ENCODE measurements at places on chromosomes 11 and 22.

DNA sequence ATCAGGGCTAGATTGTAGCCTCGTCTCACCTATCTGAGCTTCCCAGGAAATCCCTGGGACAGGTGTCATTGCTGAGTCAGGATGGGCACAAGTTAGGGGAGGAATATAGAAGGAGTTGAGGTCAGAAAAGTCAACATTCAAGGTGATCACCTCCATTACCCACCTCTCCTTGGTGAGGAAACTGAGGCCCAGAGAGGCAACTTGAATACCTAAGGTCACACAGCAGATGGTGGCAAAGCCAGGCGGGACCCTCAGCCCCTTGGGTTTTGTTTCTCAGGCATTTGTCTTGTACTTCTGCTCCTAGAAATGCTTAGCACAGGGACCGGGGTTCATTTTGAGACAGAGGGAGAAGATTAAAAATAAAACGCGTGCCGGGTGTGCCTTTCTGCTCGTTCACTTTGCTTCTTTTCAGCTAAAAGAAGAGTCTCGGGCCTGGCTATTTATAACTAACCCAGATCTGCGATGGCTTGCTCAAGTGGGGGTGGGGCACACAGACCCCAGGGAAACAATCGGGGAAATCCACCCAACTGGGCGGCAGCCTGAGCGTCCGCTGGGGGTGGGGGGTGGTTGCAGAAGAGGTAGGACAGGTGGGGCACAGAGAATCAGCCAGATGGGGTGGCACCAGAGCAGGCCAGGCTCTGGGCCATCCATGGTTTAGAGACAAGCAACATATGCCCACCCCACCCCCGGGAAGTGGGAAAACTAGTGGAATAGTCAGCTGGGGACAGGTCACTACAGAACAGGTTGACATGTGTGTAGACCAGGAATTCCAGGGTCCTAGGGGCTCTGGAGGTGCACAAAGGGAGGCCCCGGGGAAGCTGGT, 3.9 kb upstream of the GNAZ start:
- DNase-seq: no peak

GRCh38 chr22:47068626-47068996, 306.2 kb downstream of the TBC1D22A start:
- DNase-seq: no peak

DNA sequence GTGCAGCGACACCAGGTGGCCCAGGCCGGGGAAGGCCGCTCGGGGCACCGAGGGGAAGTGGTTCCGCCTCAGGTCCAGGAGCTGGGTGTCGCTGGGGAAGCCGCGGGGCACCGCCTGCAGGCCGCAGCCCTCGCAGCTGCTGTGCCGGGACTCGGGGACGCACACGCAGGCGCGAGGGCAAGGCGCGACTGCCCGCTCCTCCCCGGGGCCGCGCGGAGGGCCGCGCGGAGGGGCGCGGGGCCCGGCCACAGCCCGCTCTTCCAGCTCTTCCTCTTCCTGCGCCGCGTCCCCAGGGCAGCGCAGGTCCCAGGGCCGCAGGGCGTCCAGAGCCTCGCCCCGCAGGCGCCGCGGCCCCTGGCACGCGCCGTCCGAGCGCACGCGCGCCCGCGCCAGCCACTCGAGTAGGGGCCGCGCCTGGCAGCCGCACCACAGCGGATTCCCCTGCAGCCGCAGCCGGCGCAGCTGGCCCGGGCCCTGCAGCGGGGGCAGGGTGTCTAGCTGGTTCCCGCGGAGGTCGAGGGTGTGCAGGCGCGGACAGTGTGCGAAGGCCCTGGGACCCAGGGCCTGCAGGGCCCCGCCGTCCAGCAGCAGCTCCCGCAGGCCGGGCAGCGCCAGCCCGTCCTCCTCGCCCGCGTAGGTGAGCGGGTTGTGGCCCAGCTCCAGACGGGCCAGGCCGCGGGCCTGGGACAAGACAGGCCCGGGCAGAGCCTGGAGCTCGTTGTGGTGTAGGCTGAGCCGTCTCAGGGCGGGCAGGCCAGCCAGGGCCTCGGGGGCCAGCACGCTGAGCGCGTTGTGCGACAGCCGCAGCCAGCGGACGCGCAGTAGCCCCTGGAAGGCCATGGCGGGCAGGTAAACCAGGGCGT, 2.8 kb downstream of the CHADL start:
- peak; percentile 42 for DNase-seq

DNA sequence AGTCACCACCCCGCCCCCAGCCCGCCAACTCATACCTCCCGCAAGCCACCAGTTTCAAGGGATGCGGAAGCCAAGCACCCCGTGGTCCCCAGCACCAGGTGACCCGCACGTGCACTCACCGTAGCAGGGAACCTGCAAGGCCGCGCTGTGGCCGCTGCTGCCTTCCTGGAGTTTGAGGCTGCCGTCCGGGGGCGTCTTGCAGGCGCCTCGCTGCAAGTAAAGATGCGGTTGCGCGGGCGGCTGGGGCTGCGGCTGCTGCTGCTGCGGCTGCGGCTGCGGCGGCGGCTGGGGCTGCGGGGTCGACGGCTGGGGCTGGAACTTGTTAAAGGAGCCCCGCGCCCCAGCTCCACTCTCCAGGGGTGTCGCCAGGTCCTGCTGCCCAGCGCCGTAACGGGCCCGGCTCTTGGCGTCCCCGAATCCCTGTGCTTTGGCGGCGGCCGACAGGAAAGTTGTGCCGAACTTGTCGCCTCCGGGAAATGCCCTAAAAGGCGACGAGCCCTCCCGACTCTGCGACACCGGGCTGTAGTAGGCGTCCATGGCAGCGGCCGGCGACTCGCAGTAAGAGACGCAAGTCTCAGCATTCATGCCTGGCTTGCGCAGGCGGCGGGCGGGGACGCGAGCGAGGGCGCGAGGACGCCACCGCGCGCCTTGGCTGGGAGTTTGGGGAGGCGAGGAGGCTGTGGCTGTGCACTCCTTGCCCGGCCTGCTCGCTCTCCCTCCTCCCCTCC, at the start of gene ALX4:
Gene ALX4, minus strand, starts transcription at position 662 of the 728 bp plus-strand sequence. Its CDS starts 77 bp downstream, at position 585.
- DNase-seq: peak; percentile 79

- peak; percentile 32 for DNase-seq
These were observed 311 bp downstream of the BRD1 start for GRCh38 chr22:49827271-49827852.

DNA sequence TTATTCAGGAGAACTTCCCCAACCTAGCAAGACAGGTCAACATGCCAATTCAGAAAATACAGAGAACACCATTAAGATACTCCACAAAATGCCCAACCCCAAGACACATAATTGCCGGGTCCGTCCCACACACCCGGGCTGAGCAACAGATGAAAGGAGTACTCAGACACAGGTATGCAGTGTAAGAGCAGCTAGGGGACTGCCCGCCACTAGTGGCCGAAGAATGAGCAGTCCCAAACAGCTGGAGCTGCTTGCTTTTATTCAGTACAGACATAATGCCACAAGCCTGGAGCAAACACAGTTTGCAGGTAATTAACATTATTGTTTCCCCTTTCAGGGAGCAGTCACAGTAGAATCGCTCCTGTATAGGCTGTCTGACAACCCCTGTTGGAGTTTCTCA, 364.6 kb downstream of the LUZP2 start:
- no peak for DNase-seq

GRCh38 chr22:25448435-25449051, 115.9 kb upstream of the GRK3 start:
- DNase-seq: peak; percentile 29

DNA sequence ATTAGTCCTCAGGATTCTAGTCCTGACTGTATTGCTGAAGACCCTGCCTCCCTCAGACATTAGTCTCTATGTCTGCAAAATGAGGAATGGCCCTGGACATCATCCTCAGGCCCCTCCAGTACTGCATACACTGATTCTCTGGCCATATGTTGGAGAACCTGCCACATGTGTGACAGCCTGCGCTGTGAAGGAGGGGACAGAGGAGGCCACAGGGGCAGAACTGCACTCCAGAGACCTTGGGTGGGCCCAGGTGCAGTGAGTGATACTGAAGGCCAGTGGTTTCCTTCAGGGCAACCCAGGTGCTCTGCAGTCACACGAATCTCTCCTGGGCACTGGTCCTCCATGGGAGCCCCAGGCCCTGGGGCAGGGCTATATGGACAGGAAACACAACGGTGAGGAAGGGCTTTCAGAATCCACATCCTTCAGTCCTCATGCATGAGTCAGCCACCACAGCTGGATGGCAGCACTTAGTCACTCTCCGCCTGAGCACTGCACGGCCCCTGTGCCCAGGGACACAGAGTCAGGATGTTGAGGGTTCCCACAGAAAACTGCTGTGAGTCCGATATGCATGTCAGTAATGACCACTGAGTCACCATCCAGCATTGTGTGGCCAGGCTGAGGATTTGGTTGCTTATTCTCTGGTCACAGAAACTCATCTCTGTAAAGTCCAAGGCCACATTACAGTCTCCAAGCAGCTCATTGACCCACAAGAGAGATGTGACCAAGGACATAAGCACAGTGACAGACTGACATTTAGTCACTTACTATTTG, 39.7 kb downstream of the ME3 start:
- DNase-seq: peak; percentile 97

DNA sequence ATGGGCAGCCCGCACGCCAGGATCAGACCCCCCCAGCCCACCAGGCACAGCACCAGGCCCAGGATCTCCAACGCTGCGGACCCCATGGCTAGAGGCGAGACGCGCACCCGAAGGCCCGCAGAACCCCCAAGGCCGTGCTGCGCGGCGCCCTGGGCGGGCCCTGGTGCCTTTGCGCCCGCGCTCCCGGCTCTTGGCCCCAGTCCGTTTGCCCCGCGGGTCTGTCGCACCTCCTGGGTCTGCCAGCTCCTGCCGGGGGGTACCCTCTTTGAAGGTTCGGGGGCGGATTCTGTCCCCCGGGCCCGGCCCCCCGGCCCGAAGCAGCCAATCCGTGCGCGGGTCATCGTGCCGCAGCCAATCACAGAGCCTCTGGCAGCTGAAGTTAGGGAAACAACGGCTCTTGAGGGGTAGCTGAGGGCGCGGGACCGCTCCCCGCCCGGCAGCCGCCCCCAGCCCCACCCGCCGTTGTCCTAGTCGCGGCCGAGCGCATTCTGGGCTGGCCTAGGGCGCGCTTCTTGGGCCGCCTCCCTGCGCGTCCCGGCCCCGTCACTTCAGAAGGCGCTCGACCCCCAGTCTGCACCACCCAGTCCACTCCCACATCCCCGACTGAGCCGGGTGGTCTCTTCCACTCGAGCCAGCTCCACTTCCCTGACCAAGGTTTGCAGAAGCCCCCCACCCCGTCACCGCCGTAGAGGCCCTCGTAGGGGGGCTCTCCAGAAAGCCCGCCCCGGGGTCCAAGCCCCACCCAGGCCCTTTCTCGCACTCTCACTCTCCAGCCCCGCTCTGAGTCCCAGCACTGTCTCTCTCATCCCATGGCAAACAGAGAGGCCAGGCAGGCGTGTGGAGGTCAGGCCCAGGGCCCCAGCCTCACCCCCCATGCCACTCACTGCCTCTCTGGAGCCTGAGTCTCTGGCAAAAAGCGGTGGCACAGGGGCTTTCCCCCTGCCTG, at the start of gene CLDN5:
Gene CLDN5, minus strand, starts transcription at position 241 of the 946 bp plus-strand sequence. Its CDS starts 155 bp downstream, at position 86.
- DNase-seq: no peak

- no peak for DNase-seq
These were observed 97.0 kb downstream of the RDX start for GRCh38 chr11:110199184-110199981.

- DNase-seq: no peak
These were observed 1610.9 kb upstream of the RAG2 start for GRCh38 chr11:38208951-38209350.

- peak; percentile 94 for DNase-seq
These were observed 96.5 kb downstream of the CWC15 start for GRCh38 chr11:94876645-94877442.

DNA sequence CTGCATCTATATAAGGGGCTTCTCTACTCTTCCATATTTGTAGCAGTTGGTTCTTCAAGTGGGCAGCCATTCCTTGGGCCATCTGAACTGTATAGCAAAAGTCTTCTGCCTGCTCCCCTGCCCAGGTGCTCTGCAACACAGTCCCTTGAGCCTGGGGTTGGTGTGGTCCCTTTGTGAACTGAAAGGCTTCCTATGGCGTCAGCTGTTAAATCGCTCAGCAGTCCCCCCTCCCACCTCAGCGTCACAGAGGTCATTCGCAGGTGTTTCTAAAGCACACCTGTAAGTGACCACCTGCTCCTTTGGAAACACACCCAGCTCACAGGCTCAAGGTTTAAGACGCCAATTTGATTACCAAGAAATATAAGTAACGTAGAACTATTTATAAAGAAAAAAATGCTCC, 37.0 kb downstream of the CYB5R2 start:
- no peak for DNase-seq

DNA sequence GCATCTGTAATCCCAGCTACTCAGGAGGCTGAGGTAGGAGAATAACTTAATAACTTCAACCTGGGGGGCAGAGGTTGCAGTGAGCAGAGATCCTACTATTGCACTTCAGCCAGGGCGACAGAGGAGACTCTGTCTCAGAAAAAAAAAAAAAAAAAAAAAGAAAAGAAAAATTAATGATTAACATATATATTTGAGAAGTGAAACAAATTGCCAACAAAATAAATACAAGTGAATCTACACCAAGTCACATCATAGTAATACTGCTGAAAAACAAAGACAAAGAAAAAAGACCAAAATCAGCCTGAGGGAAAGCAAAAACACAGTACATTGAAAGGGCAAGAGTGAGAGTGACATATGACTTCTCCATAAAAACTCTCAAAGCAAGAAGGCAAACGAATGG, 123.7 kb downstream of the CASP12 start:
- DNase-seq: no peak

DNA sequence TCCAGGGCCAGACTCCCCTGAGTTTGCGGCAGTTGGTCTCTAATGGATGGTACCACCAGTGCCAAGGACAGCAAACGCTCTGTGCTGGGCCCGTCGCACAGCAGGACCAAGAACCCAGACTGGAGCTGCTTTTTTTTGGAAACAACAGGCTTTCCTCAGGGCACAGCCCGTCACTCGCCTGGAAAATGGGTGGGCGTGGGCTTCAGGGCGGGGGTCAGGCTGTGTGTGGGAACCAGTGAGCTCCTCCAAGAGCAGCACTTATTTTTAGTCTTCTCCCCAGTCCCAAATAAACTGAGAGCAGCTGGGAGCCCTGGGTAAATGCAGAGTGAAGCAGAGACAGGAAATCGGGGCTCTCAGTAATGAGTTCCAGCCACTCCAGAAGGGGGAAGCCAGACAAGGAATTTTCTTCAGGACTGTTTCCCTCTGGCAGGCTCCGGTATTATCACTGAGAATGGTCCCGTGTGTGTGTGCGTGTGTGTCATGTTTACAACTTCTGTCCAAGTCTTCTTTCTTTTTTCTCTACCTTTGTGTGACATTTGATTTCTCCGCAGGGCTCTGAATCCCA, 63.0 kb downstream of the PPFIBP2 start:
- DNase-seq: peak; percentile 73
